Activated T-helper 1 cell treated with anti-CD3 and anti-CD28 coated beads, Interleukin-2, amount 50 U/mL, for 16 hours (primary cell): ENCODE measurements at places on chromosomes 2 and 18.

DNA sequence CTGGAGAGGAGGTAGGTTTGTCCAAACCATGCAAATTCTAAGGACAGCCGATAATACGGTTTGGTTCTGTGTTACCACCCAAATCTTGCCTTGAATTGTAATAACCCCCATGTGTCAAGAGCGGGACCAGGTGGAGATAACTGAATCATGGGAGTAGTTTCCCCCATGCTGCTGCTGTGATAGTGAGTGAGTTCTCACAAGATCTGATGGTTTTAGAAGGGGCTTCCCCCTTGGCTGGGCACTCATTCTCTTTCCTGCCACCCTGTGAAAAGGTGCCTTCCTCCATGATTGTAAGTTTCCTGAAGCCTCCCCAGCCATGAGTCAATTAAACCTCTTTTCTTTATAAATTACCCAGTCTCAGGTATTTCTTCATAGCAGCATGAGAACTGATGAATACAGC, 295.2 kb downstream of the NBAS start:
- DNase-seq, result no peak

DNA sequence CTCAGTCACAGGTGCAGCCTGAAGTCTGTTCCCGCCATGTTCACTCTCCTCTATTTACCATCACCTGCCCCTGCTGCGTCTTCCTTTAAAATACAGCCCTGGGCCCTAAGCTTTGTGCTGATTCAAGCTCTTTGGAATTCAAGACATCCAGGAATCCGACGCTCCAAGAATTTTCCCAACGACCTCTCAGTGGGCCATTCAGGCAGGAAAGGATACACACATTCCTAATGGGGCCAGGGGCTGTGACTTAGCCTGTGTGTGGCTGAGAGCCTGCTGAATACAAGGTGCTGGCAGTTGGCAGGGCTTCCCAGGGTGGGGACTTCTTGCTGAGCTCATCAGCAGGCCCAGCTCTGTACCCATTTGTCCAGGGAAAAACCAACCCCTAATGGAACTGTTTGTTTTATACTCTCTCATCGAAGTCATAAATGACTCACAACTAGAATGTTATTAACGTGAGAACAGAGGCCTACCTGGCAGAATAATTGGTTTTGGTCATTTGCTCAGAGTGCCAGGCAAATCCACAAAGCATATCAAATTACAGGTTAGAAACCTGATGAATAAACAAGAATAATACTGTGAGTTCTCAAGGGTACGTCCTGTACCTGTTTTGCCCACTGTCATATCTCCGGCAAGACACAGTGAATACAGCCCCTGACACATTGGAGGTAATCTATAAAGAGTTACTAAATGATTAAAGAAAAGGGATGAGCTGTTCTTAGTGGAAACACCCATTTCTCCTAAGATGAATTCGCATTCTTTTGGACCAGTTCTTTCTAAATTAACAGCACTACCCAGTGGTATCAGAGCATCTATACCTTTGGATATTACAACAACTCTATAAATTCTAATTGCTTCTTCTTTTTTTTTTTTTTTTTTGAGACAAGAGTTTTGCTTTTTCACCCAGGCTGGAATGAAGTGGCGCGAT, 12.6 kb upstream of the KCMF1 start:
- no peak for DNase-seq

- DNase-seq, result no peak
Observed at GRCh38 chr2:125837611-125838010, 818.3 kb upstream of the GYPC start.

- no peak for DNase-seq
Observed at GRCh38 chr2:194383401-194383800, 1273.6 kb upstream of the SLC39A10 start.

DNA sequence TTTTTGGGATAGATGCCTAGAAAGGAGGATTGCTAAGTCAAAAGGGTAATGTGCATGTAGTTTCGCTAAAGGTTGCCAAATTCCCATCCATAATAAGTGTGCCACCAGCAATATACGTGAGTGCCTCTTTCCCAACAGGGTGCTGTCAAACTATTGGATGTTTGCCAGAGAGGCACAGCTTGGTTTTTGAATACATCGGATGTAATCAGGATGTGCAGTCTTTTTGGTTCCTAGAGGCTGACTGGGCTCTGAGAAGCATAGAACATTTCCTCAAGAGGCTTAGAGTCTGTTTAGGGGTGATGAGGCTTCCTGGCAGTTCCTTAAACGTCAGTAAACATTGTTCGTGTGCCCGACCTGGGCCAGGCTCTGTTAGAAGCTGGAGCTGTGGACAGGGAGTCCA, 28.0 kb downstream of the AGAP1 start:
- no peak for DNase-seq

DNA sequence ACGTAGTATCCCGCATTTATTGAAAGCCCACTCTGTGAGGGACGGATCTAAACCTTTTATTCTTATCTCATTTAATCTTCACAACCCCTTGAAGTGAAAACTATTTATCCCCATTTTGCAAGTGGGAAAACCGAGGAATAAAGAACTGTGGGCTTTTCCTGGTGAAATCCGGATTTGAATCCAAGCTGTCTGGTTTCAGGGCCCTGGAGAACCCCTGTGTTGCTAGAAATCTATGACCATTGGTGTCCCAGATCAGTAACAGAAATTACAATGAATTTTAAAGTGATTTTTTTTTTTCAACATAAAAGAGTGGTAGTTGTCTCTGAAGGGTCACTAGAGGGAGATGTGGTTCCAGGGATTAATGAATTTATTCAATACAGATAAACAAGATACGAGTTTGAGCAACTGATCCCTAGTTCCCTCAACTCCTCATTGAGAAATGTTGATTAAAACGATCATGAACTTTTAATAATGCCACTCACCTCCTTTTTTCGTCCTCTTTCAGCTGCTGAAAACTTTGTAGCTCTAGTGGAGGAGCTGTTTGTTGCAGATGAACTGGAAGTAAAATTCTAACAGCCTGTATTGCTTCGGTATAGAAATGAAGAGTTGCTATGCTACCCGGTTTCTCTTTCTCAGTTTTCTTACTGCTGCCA, 940 bp downstream of the XRCC5 start:
- no peak for DNase-seq

DNA sequence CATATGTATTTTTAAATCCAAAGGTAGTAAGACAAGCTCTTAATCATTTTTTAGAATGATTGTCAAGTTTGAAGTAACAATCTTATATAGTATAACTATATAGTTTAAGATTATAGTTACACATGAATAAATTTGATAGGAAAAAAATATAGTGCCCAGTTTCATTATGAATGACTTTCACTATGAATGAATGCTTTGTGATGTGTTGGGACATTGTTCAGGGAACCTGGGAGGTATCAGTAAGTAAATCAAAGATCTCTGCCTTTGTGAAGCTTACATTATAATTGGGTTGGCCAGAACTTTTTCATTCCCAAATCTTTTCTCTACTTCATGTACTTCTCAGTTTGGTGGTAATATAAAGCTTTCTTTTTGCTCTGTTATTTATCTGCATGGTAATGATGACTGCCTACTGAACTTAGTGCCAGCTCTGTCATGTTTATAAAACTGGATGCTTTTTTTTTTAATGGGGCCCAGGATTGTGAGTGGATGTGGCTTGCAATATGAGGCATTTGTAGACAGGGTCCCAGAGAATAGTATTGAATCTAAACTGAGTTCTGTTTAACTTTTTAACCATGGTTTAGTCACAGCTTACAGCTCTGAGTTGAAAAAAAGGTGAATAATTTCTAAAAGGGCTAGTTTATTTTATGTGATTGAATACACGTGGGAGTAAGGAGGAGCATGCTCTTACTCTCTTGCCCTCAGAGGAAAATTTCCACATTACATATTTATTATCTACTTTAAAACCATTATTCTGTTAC, 23.3 kb downstream of the GLS start:
- no peak for DNase-seq

GRCh38 chr2:131016826-131017741, 76.2 kb downstream of the FAM168B start:
- DNase-seq, result no peak

- DNase-seq, result no peak
Observed at GRCh38 chr2:144143294-144144151, 376.4 kb downstream of the ZEB2 start.

DNA sequence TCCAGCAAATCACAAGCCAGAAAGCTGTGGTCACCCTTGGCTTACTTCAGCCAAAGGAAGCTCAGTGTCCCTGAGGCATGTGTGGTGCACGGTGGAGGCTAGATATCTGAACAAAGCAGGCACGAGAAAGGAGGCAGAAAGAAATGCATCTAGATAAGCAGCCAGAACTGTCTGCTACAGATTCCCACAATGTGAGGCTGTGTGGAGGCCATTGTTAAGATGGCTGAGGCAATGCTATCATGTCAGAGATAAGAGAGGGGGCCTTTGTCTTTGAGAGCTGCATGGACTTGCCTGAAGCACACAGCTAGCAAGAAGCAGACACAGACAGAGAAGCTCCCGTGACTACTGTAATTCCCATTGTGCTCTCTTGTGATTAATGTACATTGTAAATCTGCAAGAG, 110.5 kb upstream of the LYPD6 start:
- DNase-seq, result no peak

- no peak for DNase-seq
Observed at GRCh38 chr2:191050640-191050987, 36.6 kb upstream of the STAT1 start.

DNA sequence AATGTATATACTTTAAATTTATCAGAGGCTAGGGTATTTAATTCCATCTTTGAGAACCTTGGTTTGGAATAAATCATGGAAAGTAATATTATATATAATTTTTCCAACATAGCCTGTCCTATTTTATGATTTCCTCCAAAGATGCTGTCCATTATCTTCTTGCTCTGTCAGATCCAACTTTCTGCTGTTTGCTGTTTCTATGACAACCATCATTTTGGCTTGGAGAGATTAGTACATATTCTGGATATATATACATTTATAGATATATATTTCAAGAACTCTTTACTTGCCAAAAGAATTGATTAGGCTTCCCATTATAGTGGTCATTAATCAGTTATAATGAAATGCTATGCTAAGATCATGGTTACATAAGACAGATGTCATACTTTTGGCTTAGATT, 31.3 kb downstream of the CSRNP3 start:
- DNase-seq, result no peak

DNA sequence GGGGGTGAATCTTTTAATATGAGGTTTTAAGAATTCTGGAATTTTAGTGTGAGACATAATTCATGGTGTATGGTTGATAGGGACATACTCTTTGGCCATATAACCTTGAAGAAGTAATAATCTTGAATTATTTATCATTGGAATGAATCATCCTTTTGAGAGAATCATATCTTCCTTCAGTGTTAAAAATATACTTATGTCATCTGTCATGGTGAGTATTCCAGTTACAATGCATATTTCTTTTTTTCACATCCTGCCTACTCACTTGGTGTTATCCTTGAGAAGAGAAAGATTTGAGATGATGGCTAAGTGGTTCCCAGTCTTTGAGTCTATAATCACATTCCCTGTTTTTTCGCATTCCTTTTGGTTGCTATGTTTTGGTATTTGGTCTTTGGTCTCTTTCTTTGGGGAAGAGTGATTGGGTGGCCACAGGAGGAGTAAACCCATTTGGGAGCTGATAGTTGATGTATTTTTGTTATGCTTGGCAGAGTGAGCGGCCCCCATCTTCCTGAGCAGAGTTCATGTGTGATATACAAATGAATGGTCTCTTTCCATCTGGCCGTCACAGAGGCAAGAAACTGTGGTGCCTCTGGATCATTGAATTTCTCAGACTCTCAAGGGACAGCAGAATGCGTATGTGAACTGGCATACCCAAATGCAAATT, 21.6 kb downstream of the ASAP2 start:
- DNase-seq, result no peak

DNA sequence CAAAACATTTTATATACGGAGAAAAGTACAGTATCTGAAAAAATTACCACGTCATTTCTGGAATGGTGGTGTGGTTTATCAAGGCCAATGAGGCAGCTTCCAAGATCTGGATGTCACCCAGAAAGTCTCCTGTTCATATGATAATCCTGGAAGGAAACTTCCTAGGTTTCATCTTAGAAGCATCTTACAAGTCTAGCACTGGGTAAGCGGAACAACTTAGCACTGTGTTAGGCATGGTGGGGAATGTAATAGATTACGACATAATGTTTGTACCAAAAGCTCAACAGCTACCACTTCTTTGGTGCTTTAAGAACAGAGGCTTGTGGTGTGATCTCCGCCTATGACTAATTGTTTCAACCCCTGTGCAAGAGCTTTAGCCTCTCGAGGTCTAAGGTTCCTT, 63.1 kb upstream of the LYPD1 start:
- DNase-seq, result no peak

- DNase-seq, result no peak
Observed at GRCh38 chr2:205948883-205949282, 137.1 kb downstream of the INO80D start.

- no peak for DNase-seq
Observed at GRCh38 chr2:26982102-26982742, 11.8 kb downstream of the MAPRE3 start.

DNA sequence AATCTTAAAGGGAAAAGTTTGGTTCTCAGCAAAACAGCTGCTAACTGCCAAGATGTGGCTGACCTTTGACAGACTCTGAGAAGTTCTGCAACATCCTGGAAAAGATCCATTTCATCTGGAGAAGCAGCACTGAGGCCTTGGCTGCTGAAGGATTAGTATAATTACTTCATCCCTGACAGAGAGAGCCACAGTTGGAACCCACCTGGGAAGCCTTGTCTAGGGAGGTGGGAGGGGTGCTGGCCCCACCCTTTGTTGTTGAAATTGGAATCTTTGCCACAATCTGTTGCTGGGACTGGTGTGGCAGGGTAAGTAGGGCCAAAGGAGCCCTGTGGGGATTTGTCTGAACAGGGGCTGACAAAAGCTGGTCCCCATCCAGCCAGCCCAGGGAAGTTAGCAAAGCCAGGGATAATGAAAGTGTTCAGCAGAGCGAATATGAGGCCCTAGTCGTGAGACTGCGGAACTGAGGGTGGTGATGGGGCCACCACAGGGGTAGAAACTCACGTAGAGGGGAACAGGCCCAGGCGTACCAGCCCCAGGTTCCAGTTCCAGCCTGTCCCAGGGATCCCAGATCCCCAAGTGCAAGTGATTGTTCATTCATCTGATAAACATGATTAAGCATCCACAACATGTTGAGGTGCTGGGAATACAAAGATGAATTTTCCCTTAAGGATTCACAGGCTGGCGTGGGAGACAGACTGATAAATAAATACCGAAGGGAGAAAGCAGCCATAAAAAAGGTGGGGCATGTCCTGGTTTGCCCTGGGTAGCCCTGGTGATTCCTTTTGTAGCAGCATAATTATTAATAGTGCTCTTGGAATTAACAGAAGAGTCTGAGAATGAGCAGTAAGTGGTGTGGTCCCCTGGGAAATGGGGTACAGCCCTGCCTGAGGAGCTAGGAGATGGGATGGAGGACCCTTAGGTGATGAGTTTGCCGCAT, 60.0 kb downstream of the MYO1B start:
- DNase-seq, result no peak

DNA sequence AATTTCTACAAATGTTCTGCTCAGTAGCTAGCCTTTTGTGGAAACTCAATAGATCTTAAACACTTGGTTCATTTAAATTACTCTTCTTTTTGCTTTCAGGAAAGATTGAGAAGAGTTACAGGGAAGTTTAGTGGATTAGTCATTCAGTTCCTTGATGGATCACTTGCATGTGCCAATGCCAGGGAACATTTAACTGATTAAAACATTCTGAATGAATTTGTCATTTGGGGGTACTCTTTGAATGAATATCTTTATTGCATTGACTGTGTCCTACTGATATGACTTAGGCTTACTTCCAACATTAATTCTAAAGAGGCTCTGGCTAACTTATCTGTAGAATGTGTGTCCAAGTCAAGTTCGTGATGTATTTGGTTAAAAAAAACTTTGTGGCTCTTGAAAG, 199.8 kb downstream of the PLCL1 start:
- no peak for DNase-seq
